ENCODE measurements at places on chromosomes 6 and 20. TPM values are rescaled to one million over a fixed set of nuclear protein-coding genes. Genes with fewer than 3 reads are reported as not detected.

GRCh38 chr20:47973519-47974233 is 188.4 kb upstream of the SULF2 start:
- no peak for DNase-seq

DNA sequence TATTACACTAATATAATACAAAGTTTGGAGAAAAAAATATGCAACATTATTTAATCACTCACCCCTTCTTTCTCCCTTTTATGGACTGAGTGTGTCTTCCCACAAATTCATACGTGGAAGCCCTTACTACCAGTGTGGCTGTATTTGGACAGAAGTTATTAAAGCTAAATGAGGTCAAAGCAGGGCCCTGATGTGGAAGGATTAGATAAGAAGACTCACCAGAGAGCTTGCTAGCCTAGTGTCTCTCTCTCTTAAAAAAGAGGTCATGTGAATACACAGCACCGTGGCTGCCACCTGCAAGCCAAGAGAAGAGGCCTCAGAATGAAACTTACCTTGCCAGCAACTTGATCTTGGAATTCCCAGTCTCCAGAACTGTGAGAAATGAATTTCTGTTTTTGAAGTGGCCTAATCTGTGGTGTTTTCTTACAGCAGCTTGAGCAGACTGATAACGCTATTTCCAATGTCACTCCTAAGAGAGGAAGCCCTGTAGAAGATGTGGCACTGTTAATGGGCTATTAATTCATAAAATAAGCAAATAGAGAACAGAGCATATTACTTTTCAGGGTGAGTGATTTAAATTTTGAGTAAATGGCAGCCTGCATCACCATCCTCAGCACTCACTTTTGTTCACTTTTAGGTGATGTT is 233.4 kb downstream of the TBC1D7 start:
- no peak for DNase-seq

DNA sequence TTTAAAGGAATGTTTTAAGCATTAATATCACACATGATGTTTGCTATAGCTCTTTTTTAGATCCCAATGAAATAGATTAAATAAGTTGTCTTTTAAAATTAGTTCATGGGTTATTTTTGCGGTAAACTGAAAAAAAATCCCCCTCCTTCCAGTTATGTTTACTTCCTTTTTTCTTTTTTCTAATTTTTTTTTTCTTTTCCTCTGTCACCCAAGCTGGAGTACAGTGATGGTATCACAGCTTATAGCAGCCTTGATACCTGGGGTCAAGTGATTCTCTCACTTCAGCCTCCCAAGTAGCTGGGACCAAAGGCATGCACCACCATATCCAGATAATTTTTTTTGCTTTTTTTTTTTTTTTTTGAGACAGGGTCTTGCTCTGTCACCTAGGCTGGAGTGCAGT is 17.8 kb upstream of the SCAF8 start:
- DNase-seq: no peak

- DNase-seq: no peak
These were observed 3.5 kb upstream of the SNAI1 start for GRCh38 chr20:49979030-49979832.

GRCh38 chr20:20498076-20498861 is 130.4 kb downstream of the INSM1 start:
- DNase-seq: no peak

DNA sequence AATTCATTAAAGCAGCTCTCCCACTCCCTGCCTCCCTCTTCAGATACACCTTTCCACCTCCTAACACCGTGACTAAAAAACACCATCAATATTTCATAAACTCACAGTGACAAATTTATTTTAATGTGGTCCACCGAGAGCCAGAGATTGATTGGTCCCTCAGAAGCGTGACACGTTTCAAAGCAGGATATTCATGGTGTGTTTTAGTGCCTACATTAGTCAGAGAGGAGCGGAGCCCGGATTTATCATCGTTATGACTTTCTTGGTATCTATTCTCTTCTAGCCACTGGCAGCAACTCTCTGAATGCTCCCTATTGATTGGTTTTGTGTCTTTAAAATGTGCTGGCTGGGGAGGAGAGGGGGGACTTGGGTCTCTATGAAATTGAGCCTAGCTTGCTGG is 265.3 kb downstream of the DHX35 start:
- no peak for DNase-seq

DNA sequence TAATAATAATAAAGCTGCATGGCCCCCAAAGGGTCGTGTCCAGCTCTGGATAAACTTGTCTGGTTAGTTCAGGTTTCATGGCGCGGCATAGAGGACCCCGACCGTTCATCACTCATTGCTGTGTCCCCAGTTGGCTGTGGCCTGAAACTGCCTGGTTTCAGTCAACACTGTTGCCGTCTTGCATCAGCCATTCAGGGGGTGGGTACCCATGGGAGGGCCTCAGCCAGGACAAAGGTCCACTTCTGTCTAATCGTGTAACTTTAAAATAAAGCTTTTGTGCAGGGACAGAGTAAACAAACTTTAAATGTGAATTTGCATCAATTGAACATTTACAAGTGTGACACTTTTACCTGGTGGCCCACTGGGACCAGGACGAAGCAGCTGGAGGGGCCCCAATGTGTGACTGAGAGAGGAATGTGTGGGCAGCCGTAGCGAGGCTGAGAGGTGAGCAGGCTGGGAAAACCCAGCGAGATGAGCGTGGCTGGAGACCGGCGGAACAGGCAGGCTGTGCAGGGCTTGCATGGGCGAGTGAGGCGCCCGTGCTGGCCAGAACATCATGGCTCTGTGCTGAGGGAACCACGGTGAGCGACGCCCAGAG is 22.3 kb upstream of the UNC93A start:
- DNase-seq: no peak

DNA sequence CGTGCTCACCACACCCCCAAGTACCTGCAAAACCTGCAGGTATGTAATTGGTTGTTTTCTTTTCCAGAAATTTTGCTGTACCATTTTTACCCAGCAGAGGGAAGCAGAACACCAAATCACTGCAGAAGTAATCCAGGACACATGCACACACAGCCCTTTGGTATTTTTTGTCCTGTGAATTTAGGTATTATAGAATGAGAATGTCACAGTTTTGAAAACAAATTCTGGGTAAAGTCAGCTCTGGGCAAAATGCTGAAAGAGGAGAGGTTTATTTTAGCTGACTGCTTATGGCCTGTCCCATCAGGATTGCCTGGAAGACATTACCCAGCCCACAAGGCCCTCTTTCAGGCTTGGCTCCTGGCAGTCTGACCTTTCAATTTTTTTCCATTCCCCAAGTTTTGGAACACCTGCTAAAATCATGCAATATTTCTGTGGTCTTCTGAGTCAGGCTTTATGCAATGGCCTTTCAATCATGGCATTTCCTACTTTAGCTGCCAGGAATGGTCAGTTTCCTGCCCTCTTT is 3.5 kb upstream of the EFHC1 start:
- DNase-seq: no peak

- no peak for DNase-seq
These were observed 25.4 kb upstream of the CST3 start for GRCh38 chr20:23663180-23663579.

DNA sequence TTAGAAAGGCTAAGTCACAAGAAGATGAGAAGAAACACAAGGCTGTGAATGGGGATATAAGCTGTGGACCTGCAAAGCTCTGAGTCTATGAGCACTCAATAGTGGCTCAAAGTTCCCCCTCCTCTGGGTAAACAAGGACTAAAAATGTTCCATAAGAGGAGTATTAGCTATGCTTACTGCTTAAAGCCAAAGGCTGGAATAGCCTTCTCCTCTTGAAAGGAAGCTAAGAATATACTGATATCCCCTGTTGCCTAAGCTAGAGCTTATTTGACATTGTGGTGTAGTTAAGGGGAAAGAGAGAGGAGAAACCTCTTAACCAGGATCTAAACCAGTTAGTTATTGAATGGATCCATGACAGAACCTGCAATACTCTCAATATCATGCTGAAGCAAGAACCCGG is 45.8 kb downstream of the NOL7 start:
- DNase-seq: no peak

DNA sequence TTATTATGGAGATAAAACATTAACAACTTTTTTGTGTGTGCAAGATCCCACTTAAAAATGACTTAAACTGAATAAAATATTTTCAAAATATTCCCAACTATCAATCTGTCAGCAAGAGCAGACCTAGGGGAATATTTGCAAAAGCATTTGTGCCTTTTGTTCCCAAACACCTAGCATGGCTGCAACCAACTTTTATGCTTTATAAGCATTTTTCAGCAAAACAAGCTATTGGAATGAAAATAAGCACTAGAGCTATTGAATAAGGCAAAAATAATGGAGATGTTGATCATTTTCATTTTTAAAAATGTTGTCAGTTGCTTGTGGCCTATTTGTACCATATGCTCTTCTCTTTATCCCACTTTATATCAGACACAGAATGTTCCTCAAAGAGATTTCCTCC is 28.2 kb upstream of the CEP162 start:
- no peak for DNase-seq

- no peak for DNase-seq
These were observed 153.6 kb upstream of the SHLD1 start for GRCh38 chr20:5596401-5597193.

- DNase-seq: no peak
These were observed 7.2 kb upstream of the ACSS1 start for GRCh38 chr20:25065072-25065624.

DNA sequence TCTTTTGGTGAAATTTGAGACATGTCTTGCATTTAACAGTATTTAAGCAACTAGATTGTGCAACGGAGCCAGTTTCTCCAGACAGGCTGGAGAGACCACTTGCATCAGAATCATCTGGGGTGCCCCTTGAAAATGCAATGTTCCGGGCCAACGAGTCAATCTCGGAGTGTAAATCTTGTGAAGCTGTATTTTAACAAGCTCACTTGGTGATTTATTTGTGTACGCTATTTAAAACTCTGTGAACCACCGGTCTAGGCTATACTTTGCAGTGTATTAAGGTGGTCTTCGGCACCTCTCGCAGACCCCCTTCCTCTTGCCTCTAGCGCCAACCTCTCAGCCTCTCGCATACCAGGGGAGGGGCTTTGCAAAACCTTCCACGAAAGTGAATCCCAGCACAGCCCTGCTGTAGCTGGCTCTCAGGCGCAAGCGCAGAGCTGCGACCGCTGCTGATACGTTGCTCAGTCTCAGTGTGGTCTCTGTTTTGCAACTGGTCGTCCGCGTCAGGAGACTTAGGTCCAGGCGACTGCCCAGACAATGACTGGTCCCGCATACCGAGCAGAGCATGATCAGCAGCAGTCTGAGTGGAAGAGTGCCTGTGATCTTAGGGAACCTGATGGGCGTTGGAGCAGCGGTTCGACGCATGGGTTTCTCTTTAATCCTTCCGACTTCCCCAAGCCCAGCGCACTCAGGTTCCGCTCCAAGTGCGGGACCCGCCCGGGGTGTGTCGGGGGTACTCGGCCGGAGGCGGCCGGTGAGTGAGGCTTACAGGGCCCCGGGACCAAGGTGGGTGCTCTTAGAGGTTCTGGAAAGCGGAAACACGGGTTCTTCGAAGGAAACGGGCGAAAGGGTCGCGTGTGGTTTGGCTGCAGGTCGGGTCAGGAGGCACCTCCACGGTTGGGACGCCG is at the start of gene ZNF391:
TSS of gene ZNF391 (plus strand) at position 467 of the 905 bp plus-strand sequence. CDS start 11,612 bp downstream, outside the sequence.
- DNase-seq: peak; percentile 65

DNA sequence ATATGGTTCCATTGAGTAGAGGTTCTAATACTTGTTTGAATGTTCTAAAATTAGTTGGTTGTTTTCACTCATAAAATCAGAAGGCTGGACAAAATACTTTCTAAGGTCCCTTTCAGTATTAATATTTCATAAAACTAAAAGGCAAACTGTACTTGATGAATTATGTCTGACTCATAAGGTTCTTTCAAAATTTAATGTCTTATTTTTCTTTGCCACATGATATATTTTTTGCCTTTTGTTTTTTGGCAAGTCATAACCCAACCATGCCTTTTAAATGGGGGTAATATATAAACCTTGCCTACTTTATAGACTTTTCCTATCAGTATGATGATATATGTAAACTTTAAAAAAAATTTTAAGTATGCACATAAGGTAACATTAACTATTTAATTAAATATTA is 244.7 kb downstream of the PTPRK start:
- no peak for DNase-seq

DNA sequence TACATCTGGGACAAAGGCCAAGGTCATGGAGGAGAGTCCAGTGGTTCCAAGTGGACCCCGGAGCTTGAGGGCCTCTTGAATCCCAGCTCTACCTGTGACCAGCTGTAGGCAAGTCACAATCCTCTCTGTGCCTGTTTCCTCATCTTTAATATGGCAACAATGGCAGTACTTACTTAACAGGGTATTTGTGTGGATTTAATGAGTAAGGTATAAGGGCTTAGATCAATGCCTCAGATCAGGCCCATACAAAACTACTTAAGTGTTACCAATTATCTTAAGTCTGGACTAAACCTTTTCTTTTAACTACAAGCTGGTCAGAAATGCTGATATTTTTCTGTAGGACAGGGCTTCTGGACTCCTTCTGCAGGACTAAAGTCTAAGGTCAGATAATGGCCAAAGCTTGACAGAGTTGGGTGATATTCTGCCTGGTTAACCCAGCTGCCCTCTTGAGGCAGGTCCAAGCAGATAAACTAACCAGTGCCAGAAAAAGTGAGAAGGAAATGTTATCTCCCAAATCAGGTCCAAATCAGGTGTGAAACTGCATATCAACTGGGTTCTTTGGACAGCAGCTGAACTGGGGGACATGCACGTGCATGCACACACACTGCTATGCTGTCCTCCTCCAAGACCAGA is 2.2 kb downstream of the SULF2 start:
- DNase-seq: no peak

DNA sequence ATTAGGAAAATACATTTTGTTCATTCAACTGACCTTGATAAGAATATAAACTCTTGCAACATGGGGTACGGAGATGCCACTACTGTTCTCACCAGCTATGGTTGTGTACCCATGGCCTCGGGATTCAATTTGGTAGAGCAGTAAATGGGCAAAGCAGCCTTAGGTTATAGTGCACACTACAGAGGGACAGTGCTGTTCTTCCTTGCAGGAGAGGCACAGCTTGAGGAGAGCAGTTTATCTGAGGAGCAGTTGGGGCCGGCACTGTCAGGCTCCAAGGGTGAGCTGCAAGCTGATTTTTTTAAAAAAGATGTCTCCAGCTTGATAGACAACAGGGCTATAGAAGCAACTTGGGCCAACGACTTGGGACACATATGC is 82.4 kb downstream of the SLC35B3 start:
- DNase-seq: no peak

- no peak for DNase-seq
These were observed 169.1 kb downstream of the KIF16B start for GRCh38 chr20:16404171-16404570.

The AVP gene
- not detected for polyA plus RNA-seq

The SLA2 gene
- polyA plus RNA-seq: 0.32 TPM

The TLDC2 gene
- 0.40 TPM for polyA plus RNA-seq

The RCAN2 gene
- polyA plus RNA-seq: 4.7 TPM

The RTF2 gene
- polyA plus RNA-seq: 101 TPM

The ZNF334 gene
- 11.2 TPM for polyA plus RNA-seq

The OPRM1 gene
- polyA plus RNA-seq: 0.05 TPM
